ENCODE measurements at places on chromosomes 7 and 10.
A peak's percentile ranks its signal among the peaks of the same experiment; 100 is the strongest.

DNA sequence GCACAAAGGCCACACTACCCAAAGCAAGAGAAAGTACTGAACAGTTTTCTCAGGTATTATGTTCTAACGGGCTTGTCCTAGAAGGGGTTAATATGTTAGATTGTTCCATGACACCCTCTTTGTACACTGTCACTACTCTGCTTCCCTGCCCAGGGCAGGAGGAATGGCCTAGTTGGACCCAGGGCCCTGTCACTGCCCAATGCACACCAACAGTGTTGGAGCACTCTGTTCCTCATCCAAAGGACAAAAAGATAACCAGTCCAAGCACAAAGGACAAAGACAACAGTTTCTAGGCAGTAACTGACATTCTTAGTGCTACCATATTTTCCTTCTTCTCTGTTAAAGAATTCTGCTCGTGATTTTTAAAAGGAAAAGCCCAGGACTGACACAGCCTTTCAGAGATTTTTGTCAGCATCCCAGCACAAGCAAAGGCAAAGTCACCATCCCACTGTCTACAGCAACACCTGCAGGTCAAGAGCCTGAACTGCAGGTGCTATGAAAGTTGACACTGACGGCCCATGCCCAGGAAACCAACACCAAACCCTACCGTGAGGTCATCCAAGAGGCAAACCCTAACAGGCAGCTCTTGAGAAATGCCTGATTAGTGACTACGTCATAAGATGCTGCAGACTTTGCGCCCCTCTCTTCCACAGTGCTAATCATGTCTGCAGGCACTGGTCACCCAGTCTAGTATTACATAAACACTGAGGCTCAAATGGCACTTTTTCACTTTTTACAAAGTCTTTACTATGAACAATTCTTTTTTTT is 13.2 kb downstream of the NUDCD3 start:
- DNase-seq: peak; percentile 81

- DNase-seq: no peak
Measured at GRCh38 chr7:50656141-50656895, 91.1 kb upstream of the DDC start.

GRCh38 chr10:63267414-63268148 is 134.5 kb downstream of the NRBF2 start:
- peak; percentile 56 for DNase-seq

- no peak for DNase-seq
Measured at GRCh38 chr7:37128327-37129034, 320.2 kb downstream of the ELMO1 start.

DNA sequence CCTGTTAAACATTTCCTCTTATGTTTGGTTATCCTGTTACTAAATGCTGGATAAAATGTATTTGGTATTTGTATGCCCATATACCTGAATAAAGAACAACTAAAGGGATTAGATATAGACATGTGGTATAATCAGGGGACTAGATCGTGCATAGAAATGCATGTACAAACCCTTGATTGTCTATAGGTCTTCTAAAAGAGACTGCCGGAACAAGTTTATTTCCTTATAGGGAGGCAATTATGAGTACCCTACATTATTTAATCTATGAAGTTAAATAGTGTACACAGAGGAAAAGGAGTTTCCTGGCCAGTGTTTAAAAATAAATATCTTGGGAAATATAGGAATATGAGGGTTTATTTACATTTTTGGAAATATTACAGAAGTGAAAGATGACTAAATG is 44.6 kb downstream of the CCSER2 start:
- DNase-seq: no peak

- no peak for DNase-seq
Measured at GRCh38 chr10:67793313-67793712, 44.7 kb downstream of the DNAJC12 start.

- no peak for DNase-seq
Measured at GRCh38 chr10:74882427-74882826, 56.0 kb downstream of the KAT6B start.

GRCh38 chr7:158272091-158272490 is 315.5 kb downstream of the PTPRN2 start:
- no peak for DNase-seq

DNA sequence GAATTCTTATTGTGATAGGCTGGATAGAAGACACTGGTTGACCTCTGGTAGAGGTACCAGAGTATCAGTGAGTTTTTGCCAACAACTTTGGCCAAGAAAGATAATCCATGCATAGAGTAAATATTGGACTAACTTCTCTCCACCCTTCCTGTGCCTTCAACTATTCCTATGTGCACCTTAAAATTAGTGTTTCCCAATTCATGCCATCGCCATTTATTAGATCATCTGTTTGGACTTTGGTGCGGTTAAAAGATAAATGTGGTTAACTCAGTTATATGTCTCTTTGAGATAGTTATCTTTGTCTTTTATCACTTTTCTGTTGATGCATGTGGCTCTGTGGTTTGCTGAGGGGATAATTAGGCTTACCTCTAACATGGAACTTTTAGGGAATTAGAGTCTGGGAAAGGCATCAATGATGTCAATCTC is 4.6 kb downstream of the PAPSS2 start:
- DNase-seq: no peak

GRCh38 chr10:71985542-71986250 is 21.5 kb downstream of the CHST3 start:
- DNase-seq: peak; percentile 63

- DNase-seq: no peak
Measured at GRCh38 chr10:17144757-17145156, 15.1 kb upstream of the CUBN start.

- no peak for DNase-seq
Measured at GRCh38 chr7:73350306-73351068, 22.5 kb downstream of the FKBP6 start.

GRCh38 chr7:11206177-11206899 is 232.7 kb downstream of the PHF14 start:
- no peak for DNase-seq

DNA sequence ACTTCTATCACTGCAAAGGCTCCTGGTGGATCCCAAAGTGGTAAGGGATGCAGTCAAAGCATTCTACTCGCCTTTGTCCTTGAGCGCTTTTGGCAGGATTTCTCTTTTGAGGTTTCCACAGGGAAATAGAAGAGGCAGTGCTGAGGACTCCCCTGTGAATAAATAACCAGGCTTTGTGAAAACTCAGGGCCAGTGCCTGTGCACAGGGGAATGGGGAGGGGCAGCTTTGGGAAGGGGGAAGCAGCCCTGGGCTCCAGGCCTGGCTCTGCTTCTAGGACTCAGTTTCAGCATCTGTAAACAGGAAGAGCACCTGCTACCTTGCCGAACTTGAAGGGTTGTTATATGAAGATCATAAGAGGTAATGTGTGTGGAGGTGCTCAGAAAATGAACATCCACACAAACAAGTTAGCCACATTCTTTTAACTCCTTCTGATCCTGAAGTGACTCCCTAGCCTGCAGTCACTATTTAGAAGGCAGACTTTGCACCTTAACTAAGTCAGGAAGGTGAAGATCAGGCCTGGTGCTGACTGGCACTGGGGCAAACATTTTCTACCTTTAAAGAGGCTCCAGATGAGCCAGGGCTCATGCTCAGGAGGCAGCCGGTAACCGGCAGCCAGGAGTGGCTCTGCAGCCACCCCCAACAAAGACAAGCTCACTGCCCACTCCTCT is 22.5 kb upstream of the MMP21 start:
- no peak for DNase-seq

DNA sequence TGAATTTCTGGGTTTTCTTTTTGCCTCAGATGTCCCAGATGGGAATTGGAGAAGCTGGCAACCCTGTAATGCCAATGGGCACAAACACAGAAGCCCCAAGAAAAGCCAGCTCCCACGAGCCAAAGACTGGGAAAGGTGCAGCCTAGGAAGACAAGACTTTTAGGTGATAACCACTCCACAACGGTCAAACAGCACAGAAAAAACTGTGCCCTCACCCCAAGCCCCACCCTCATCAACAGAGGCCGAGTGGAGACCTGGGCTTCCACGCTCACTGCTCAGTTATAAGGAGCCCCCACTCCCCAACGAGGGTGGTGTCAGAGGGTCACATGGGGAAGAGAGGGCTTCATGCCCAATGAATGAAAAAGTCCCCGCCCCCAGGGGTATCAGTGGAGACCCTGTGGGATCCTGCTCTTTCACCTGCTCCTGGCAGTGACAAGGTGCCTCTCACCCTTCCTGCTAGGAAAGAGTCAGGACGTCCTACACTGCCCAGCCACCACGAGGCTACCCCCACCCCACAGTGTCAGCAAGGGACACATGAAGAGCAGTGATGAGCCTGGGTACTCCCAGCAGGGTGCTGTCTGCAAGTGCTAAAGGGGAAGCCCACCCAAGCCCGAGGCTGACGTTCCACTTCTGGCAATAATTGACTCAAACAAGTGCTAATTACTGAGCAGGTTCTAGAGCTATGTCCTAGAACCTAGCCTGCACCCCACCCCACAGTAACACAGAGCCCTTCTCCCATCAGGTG is 8.3 kb downstream of the TMEM273 start:
- DNase-seq: no peak

DNA sequence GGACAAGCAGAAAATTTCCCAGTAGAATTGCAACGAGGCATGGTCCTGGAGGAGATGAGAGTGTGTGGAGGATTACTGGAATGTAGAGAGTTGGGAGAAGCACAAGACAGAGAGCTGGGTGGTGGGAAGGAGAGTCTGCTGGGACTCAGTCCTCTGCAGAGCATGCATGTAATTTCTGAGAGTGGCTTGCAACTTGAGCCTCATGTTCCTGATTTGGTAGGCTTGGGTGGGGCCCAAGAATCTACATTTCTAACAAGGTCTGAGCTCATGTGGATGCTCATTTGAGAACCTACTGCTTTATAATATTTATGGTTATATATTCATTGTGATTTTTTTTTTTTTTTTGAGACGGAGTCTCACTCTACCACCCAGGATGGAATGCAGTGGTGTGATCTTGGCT is 317.9 kb upstream of the COBL start:
- no peak for DNase-seq

DNA sequence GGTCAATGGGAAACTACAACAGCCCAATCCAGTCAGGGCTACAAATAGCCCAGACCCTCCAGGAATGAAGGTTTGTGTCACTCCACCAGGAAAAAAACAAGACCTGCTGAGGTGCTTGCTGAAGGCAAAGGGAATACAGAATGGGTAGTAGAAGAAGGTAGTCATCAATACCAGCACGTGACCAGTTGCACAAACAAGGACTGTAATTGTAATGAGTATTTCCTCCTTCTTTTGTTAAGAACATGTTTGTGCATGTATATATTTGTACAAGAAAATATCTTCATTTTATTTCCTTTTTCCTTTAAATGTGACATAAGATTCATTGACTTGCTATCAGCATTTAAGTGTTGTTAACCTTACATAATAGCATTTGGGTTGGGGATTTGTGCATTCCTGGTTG is 229.3 kb downstream of the IMMP2L start:
- DNase-seq: no peak

- DNase-seq: no peak
Measured at GRCh38 chr7:131546583-131547141, 9.8 kb downstream of the PODXL start.

DNA sequence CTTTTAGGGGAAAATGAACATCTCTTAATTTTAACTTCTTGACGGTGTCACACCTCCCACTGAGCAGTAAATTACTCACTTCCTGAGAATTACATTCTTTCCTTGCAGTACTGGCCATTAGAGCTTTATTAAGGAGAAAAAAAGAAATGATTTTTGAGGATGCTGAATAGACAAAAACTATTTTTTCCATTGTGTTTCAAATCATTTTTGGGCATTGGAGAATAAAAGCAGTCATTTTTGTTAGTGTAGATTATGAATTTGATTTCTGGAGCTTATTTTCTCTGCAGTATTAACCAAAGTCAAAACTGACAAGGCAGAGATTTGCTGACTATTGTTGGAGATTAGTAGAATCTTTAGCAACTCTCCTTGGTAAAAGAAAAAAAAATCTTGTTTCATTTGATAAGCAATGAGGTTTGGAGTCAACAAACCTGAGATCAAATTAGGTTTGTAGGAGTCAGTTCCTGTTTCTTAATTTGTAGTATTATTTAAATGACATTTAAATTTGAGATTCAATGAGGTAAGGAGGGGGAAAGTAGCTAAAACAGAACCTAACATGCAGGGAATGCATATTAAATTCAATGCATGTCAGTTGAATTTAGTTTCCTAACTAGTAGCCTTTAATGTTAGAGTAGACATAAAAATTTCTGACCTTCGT is 70.6 kb downstream of the AP3M1 start:
- no peak for DNase-seq

- no peak for DNase-seq
Measured at GRCh38 chr7:50480797-50481196, 30.6 kb upstream of the FIGNL1 start.

Measured in stromal cell of bone marrow (primary cell).